ENCODE measurements at places on chromosomes 2 and 18.

DNA sequence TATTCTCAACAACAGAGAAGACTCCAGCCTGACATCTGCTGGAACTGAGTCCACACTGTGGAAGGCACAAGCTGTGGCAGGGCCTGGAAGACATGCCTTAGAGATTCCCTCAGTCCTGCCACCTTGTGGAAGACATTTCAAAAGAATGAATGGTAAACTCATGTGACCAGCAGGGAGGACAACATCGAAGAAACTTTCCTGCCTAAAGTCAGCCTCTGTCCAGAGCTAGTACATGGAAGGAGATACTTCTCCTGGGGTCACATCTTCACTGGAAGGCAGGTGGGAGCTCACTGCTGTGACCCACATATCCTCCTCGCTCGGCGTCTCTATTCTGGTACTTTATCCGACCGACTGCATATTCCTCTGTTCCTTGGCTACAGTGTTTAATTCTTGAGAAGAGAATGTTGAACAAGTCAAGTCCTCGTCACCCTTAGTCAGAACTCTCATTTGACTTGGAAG, 59.5 kb downstream of the PUM2 start:
- no peak for DNase-seq

GRCh38 chr2:159773426-159773825, 24.6 kb downstream of the CD302 start:
- DNase-seq = no peak

GRCh38 chr2:102520009-102520408, 47.0 kb downstream of the SLC9A4 start:
- DNase-seq = no peak

DNA sequence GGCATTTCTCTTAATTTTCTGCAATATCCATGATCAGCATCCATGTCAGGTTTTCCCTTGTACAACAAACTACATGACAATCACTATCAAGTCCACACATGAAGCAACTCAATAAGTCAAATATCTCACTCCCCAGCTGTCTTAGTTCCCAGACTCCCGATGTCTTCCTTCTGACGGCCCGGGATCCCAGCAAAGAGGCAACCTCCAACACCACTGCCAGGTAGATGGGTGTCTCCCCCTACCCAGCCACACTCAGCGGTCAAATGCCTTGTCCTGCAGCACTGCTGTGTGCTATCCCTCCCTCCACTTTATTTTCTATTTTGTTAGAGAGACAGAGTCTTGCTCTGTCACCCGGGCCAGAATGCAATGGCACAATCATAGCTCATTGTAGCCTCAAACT, 23.3 kb downstream of the TRABD2A start:
- DNase-seq = no peak

GRCh38 chr2:171787333-171788072, 100.2 kb downstream of the DYNC1I2 start:
- no peak for DNase-seq

- no peak for DNase-seq
Measured at GRCh38 chr2:134943540-134943939, 24.9 kb downstream of the CCNT2 start.

DNA sequence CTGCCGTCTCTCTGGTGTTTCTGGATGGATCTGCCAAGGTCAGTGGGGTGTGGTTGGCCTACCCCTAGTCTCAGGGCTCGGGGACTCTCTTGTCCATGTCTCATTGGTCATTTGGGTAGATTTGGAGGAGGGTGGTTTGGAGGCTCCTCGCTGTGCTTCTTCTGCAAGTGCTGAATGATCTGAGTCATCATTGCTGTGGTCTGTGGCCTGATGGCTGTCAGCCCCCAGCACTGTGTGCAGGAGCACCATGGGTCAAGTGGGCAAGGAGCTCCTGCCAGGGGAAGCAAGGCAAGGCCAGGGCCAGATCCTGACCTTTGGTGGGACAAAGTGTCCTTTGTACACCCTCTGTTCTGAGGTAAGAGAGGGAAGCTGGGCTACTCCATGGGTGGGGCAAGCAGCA, 221.8 kb downstream of the FHOD3 start:
- no peak for DNase-seq

DNA sequence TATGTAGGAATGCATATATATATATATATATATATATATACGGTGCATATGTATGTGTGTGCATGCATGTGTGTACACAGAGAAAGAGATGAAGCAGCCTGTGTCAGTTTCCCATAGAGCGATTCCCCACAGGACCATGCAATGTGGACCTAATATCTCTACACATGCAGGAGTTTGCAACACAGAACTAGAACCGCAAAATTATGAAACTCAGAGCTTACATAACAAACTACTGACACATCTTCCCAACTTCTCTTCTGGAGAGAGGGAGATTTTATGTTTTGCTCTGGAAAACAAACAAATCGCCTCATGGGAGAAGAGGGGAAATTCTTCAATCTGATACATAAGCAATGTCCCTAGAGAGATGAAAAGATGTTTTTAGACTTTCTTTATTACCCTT, 377.2 kb downstream of the LRATD1 start:
- no peak for DNase-seq

GRCh38 chr18:6280211-6280743, 134.4 kb downstream of the L3MBTL4 start:
- no peak for DNase-seq

GRCh38 chr18:59621027-59621426, 76.2 kb downstream of the CCBE1 start:
- no peak for DNase-seq

DNA sequence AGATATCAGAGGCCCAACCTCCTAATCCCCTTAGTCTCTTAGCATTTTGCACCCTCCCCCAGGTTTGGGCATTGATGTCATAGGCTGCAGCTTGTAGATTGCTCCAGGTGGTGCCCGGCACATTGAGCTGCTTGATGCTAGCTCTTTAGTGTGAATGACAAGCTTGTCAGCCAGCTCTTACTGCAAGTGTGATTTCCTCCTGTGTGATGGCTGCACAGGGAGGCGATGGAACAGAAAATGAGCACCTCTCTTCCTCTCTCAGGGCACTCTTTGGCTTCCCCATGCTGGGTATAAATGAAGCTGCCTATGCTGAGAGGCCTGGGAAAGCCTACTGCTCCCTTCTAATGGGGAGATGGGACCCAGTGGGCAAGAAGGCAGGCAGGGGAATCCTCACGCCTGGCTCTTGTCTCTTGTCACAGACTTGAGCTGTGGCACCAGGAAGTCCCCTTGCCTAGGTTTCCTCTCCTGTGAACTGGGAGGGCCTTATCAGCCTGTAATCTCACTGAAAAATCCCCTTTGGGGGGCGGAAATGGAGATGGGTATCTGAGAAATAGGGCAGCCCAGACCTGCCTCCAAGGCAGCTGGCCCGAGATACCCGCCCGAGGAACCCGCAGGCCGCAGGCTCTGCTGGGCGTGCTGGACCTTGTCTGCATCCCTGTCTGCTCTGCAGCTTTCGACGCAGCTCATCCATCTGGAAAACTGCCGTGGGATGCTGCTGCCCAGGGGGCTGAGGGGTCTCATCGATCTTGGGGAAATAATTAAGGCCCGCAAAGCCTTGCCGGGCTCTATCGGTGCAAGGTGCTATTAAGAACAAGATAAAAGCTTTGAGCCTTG, 163.5 kb upstream of the CXCR4 start:
- DNase-seq = peak; percentile 21

- DNase-seq = no peak
Measured at GRCh38 chr18:68925268-68925667, 127.4 kb downstream of the CCDC102B start.

- DNase-seq = no peak
Measured at GRCh38 chr18:34220081-34220815, 4.5 kb downstream of the NOL4 start.

- no peak for DNase-seq
Measured at GRCh38 chr2:15670981-15671380, 79.3 kb downstream of the DDX1 start.

GRCh38 chr18:23135550-23136325, 453 bp downstream of the CABLES1 start:
- DNase-seq = no peak

DNA sequence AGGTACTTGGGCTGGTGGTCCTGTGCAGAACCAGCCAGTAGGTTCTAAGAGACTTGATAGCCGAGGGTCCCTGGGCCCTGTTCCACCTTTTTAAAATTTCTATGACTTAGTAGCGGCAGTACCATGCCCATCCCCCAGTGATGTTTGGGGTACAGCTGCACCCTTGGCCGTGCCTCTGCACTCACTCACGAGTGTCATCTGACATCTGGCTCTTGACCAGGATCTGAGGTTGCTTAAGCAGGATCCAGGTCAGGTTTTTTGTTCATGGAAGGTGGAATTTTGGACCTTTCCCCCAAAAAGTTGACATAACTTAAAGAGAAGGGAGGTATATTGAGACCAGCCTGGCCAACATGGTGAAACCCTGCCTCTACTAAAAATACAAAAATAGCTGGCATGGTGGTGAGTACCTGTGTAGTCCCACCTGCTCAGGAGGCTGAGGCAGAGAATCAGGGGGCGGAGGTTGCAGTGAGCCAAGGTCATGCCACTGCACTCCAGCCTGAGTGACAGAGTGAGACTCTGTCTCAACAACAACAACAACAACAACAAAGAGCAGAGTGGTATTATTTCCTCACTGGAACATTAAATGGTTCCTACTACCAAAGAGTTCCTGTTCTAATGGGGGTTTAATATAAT, 163.6 kb downstream of the NEDD4L start:
- DNase-seq = no peak

- DNase-seq = no peak
Measured at GRCh38 chr2:207561386-207562080, 31.8 kb downstream of the CREB1 start.

- no peak for DNase-seq
Measured at GRCh38 chr2:240896871-240897692, 1.1 kb upstream of the MAB21L4 start.

DNA sequence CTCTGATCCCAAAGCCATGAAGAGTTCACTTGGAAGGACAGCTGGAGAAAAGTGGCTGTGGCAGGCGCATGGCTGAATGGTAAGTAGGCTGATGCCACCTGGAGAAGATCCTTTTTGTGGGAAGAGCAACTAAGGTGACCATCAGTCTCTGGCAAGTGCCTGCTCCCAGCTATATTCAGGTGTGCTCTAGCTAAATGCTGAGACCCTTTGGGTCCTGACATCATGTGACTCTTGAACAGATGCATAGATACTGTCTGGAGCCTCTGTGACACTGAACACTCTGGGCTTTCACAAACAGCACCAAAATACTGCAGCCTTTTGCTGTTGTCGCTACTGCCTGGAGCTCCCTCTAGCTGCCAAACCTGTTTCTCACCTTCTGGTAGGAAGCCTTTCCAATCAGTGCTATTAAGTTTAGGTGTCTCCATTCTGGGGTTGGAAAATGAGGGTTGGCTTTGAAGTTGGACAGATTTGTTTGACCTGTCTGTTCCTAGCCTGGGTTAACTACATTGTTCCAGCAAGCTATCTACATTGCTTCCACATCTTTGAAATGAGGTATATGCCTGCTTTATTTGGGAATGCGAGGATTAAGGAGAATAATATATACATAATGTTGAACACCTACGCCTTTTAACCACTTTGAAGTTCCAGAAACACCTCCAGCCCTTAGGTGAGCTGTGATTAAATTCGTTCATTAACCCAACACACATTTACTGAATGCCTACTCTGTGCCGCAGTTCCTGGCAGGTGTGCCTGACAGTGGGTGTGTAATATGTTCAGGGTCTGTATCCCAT, 3.1 kb downstream of the EGR4 start:
- peak; percentile 27 for DNase-seq

DNA sequence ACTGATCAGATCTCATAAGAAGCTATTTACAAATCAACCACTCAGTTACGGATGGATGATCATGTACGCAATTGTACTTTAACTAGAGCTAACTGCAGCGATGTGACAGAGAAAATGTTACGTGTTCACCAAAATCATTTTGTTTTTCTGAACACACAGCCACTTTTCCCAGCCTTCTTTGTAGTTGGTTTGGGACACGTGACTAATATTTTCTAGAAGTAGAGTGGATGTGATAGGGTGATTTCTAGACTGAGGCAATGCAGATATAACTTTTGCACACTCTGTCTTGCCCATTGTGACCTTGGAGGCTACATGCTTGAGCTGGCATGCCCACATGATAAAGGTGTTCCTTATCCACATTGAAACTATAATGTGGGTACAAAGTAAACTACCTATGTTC, 9.9 kb upstream of the SLC9A4 start:
- no peak for DNase-seq

DNA sequence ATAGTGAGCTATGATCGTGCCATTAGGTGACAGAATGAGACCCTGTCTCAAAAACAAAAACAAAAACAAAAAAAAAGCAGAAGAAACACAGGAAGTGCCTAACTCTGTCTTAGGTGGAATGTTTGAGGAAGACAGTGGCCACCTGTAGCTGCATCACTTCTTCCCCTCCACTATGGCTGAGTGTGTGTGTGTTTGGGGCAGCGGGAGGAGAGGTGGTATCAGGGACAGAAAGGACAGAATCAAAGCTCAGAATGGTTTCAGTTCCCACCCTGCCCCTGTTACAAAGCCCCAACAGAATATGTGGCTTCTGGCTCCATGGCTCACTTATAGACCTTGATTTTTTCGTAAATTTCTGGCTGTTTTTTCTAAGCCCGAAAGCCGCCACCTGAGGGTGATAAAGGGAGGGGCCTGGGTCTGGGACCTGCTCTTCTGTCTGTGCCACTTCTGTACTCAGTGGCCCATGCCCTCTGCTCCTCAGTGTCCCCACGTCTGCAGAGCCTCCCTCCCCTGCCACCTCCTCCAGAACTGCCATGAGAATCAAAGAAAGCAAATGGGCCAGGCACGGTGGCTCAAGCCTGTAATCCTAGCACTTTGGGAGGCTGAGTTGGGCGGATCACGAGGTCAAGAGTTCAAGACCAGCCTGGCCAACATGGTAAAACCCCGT, 27.4 kb downstream of the SERTAD2 start:
- DNase-seq = no peak

- DNase-seq = no peak
Measured at GRCh38 chr2:71926089-71926447, 221.6 kb downstream of the CYP26B1 start.

GRCh38 chr2:240811346-240812300, 8.4 kb downstream of the KIF1A start:
- DNase-seq = no peak

DNA sequence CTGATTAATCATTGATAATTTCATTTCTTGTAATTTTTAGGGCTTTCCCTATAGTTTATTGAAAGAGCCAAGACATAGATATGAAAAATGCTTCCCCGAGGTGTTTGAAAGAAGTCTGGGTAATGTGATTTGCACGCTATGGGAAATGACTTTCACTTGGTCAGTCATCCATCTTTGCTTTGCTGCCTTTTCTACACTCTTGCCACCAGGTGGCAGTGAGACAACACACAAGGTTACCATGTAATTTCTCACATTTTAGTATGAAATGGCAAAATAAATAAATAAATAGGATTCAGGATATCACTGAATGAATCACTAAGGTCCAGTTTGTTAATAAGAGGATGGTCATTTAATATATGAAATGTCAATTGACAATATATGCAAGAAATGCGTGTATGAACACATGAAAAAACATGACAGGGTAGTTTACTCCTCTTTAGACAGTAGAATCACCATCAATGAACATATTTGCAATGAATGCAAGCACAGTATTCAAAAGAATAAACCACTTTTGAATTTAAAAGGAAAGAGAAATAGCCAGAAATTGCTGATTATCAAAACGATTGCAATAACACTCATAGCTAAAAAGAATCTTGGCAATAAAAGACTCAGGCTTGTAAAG, 52.2 kb upstream of the KCNH7 start:
- no peak for DNase-seq

- DNase-seq = no peak
Measured at GRCh38 chr18:75277610-75277928, 67.0 kb downstream of the TSHZ1 start.

GRCh38 chr2:64785245-64785644, 131.5 kb upstream of the SERTAD2 start:
- no peak for DNase-seq

GRCh38 chr2:105294046-105294445, 35.5 kb downstream of the TGFBRAP1 start:
- no peak for DNase-seq

Measured in stimulated activated CD8-positive, alpha-beta memory T cell treated with anti-CD3 and anti-CD28 coated beads, Interleukin-15, amount 100 ng/mL, for 1 hour (primary cell).